Right lung (tissue), 10 donors: ENCODE measurements at places on chromosomes 13 and 19. TPM values are rescaled to one million over a fixed set of nuclear protein-coding genes. Genes with fewer than 3 reads are reported as not detected.
A peak's percentile ranks its signal among the peaks of the same experiment; 100 is the strongest.

DNA sequence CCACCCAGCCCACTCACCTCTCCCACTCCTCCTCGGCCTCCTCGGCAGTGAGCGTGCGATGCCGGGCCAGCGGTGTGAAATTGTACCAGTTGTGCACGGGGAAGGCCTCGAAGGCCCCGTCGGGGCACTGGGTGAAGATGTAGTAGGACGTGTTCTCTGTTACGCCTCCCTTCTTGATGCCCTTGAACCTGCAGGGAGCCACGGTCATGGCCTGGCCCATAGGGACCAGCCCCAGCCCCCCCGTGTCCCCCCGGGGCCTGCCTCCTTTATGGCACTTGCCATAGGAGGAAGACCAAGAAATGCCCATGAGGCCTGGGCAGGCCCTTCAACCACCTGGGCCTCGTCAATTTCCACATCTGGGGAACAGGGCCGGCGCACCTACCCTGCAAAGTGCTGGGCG is 5.6 kb downstream of the GTF2F1 start:
- no peak for DNase-seq

DNA sequence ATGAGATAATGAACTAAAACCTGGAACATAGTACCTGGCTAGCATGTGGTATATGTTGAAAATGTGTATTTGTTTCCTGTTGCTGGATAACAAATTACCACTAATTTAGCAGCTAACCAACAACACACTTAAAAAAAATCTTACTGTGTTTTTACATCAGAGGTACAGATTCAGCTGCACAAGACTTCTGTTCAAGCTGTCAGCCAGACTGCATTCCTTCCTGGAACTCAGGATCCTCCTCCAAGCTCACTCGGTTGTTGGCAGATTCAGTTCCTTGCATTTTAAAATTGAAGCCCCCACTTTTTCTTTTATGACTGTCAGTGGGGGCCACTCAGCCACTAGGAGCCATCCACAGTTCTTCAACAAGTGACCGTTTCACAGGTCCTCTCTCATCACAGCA is 246.9 kb upstream of the DACH1 start:
- no peak for DNase-seq

The ZNF563 gene
- polyA plus RNA-seq: 6.8 TPM

DNA sequence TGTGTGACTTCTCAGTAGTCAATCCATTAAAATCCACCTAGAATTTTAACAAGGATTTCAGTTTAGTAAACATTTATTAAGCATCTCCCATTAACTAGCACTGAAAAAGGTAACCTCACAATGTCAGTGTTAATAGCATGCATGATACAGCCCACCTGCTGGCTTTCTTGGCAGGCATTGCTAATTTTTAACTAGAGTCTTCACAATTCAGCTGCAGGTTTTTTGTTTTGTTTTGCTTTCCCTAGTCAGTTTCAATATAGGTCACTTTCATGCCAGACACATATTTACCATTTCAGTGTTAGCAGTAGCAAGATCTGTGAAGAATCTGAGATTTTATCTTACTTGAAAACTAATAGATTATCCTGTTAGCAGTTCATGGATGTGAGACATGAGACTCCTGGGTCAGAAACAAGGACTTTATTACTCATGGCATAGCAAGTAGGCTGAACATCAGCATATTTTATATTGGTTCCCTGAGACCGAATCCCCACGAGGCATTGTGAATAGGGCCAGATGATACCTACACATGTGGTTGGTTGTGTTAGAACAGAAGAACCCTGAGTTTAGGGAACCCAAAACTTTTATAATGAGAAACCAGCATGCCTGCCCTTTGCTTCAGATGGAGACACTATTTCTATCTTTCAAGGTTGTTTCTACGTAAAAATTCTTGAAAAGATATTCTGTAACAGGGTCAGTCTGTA is 198.0 kb upstream of the HTR2A start:
- DNase-seq: no peak

DNA sequence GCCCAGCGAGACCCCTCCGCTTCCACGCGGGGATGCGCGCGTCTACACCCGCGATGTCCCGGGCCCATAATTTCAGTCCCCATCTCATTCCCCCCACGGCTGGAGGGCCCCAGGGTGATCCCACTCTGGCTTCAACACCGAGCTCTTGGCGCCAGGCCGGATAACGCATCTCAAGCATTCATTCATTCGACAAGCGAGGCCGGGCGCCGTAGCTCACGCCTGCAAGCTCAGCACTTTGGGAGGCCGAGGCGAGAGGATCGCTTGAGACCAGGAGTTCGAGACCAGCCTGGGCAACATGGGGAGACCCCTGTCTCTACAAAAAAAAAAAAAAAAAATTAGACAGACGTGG is 5.9 kb downstream of the ANGPTL6 start:
- no peak for DNase-seq

GRCh38 chr13:76929320-76929719 is 19.0 kb upstream of the ACOD1 start:
- no peak for DNase-seq

- no peak for DNase-seq
Observed at GRCh38 chr13:44104969-44105368, 225.3 kb downstream of the LACC1 start.

The NLRP4 gene
- not detected for polyA plus RNA-seq

GRCh38 chr13:74869846-74870245 is 612.1 kb downstream of the TBC1D4 start:
- DNase-seq: no peak

The PRODH2 gene
- polyA plus RNA-seq: not detected

GRCh38 chr13:97627566-97627965 is 193.6 kb downstream of the RAP2A start:
- DNase-seq: peak; percentile 75

DNA sequence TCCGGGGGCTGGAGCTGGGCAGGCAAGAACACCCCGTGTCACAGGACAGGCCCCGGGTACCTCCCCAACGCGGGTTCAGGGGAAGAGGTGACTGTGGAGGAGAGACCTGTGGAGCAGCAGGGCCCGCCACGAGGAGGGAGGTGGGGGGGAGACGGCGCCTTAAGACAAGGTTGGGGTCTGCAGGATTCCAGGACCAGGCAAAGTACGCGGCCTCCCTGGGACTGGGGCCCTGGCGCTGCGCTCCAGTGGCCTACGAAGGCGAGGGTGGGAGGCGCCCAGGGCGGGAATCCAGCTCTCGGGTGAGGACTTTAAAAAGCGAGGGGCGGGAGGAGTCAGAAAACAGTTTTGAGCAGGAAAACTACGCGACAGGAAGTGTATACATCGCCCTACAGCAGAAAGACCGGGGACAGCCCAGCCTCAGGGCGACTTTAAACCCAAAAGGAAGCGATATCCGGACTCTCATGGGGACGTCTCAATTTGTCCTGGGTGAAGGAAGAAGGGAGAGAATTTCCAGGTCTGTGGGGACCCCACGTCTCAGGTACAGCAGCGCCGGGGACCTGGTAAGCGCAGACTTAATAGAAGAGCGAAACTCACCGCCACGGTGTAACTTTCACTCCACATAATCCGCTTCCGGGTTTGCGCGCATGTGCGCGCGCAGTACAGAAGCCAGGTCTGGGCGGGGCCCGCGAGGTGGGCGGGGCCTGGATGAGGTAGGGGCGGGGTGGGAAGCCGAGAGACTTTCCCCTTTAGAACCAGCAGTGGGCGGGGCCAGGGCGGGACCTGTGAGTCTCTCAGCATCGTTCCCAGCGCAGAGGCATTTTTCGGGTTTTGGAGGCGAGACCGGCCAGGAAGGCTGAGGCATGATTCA is at the start of gene ZNF83:
ZNF83 (minus strand) TSS at position 638 of the 868 bp plus-strand sequence.
- peak; percentile 92 for DNase-seq

GRCh38 chr19:47253467-47253881 is 2.9 kb upstream of the CCDC9 start:
- DNase-seq: no peak

DNA sequence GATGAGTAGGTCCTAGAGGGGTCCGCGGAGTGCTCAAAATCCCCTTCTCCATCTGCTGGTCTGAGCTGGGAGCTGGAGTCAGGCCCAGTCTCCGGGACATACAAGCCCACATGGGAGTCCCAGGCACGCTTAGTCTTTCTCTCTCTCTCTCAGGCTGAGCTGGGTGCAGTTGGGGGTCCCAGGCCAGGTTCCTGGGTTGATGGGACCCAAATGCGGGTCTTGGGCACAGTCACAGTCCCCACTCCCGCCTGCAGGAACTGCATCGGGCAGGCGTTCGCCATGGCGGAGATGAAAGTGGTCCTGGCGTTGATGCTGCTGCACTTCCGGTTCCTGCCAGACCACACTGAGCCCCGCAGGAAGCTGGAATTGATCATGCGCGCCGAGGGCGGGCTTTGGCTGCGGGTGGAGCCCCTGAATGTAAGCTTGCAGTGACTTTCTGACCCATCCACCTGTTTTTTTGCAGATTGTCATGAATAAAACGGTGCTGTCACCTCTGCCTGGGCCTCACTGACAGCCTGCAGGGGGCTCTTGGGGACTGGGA is 23.8 kb downstream of the CYP4F12 start:
- DNase-seq: no peak

DNA sequence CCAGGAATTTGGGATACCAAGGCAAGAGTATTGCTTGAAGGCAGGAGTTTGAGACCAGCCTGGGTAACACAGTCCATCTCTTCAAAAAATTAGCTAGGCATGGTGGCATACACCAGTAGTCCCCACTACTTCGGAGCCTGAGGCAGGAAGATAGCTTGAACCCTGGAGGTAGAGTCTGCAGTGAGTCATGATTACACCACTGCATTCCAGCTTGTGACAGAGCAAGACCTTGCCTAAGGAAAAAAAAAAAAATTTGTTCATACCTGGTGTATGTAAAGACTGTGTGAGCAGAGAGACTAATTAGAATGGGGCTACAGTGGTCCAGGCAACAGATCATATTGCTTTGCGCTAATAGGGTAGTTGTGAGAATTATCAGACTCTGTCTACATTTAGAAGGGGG is 778.3 kb upstream of the PCDH20 start:
- no peak for DNase-seq

DNA sequence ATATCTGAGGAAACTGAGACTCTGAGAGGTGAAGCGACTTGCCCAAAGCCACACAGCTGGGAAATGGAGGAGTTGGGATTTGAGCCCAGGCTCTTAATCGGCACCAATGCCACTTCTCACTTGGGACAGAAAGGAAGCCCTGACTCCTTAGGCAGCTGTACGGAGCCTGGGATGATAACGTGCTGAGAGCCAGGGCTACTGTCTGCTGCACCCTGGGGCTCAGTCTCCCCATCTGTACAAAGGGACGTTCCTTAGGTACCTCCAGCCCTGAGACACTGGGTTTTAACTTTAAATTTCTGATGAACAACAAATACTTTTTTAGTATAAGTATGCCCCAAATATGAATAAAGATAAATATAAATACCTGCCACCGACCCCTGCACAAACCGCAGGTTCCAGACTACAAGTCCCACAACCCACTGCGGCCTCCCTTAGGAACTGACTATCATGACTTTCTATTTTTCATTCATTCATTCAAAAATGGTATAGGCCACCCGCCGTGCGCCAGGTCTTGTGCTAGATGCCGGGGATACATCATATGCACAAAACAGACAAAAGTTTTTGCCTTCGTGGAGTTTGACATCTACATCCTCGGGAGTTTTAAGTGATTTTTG is 776 bp upstream of the NCLN start:
- no peak for DNase-seq

The RASAL3 gene
- polyA plus RNA-seq: 3.3 TPM
